ENCODE measurements at places on chromosomes 3 and 15.

GRCh38 chr3:135310317-135310716, 515.3 kb downstream of the EPHB1 start:
- DNase-seq: no peak

DNA sequence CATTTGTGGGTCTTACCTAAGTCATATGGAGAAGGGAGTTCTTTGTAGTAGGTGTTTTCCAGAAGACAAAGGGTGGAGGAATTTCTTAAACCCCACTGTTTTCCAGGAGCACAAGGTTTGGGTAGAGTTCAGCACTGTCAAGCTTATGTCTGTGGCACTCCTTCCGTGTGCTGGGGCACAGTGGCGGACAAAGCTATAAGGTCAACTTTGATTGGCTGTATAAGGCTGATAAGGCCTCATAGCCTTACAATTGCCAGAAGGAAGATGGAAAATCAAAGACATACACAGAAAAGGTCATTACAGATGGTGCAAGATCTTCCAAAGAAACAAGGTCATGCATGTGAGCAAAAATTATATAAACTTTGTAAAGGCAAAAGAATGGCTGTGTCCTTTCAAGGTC, 3.5 kb upstream of the LYSMD4 start:
- DNase-seq: no peak

DNA sequence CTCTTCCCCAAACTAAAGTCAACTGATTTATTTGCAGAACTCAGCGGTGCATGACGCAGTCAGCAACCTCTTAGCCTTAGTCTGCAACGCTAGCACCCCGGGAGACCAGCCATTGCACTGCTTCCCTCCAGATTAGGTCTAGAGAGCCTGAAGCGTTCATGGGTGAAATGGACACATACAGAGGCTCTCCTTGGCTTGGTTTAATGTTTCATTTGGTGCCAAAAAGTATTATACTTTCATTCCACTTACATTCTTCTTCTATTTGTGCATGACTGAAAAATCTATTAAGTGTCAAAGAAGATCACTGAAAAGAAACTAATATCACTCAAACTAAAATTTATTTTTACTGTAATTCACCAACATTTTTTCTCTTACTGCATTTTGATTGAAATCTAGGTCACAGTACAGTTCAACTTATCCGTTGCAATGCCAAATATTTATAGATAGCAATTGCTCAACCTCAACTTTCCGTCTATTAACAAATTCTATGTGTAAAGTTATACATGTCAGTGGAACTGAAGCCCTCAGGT, 116.2 kb downstream of the ROBO1 start:
- DNase-seq: no peak

- no peak for DNase-seq
These were observed 138.4 kb downstream of the IGF1R start for GRCh38 chr15:98786717-98787116.

- DNase-seq: no peak
These were observed 61.4 kb downstream of the TTBK2 start for GRCh38 chr15:42858999-42859789.

GRCh38 chr3:179045719-179046402, 25.7 kb downstream of the ZMAT3 start:
- DNase-seq: peak; percentile 36

GRCh38 chr3:168498194-168498593, 402.5 kb upstream of the GOLIM4 start:
- DNase-seq: no peak

- no peak for DNase-seq
These were observed 126.2 kb upstream of the IGF1R start for GRCh38 chr15:98522127-98522526.

DNA sequence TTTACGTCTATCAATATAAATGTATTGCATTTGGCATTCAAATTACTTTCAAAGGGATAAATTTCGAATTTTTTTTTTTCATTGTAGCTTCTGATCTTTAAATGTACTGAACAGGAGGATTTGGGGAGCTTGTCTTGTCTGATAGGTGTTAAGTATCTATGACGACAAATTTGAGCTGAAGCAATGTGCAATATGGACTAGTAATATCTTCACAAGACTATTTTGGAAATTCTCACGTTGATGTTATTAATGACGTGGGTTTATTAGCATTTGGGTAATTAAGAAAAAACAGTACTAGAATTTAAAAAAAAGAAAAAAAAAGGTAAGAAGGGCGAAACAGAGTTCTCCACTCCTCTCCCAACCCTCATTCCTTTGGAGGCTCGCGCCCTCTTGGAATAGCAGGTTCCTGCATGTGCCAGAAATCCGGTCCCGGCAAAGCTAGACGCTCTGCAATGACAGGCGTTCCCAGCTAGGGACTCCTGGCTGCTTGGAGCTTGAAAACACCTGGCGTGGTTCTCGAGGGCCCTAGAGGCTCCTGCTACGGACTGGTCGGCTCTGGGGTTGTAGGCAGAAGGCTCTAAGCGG, 648 bp upstream of the P2RY1 start:
- DNase-seq: no peak

- no peak for DNase-seq
These were observed 344.2 kb upstream of the PPP2R3A start for GRCh38 chr3:135621184-135621920.

- no peak for DNase-seq
These were observed 36.5 kb downstream of the ATOSA start for GRCh38 chr15:52642386-52643361.

- DNase-seq: no peak
These were observed 290.6 kb downstream of the ROBO1 start for GRCh38 chr3:79477242-79477641.

GRCh38 chr3:48743773-48744172, 26.8 kb upstream of the IP6K2 start:
- DNase-seq: no peak

- DNase-seq: no peak
These were observed 71.5 kb upstream of the ADAMTSL3 start for GRCh38 chr15:83582381-83582780.

DNA sequence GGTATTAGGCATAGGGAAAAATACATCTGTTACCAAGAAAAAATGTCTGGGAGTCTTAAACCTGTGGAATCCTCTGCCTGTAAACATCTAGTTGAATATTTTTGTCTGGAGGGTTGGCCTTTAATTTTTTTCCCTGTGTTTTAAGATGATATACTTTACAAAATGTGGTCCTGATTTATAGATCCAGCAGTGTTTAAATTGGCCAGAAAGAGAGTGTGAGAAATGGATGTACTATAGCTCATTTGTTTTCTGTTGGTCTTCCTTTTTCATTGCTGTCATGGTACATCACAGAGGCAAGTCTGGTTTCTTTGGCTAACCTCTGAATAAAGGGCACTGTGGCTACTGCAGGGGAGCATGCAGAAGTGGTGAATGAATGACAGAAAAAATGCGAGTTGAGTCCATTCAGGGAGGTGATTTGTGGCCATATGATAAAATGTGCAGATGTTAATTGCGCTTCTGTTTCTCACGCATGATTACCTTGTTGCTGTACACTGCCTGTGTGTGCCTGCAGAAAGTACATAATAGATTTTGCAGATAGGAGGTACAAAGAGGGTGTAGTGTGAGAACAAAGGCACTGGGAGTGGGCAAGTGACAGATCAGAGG, 150.0 kb downstream of the NFKBIZ start:
- DNase-seq: no peak

DNA sequence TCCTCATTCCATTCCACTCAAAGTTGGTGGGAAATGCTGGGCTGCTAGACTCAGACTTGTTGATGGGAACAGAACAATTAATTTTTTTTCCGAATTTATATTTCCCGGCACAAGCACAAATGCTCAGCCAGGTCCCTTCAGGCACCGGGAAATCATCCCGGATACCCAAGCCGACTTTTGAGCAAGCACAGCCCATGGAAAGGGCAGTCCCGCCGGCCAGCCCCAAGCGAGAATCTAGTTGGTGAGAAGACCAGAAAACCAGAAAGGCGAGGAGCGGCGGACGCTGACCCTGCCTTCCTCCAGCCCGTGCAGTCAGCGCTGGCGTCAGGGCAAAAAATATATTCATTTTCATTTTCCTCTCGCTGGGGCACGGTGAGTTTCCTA, 763 bp upstream of the ZIC4 start:
- no peak for DNase-seq

DNA sequence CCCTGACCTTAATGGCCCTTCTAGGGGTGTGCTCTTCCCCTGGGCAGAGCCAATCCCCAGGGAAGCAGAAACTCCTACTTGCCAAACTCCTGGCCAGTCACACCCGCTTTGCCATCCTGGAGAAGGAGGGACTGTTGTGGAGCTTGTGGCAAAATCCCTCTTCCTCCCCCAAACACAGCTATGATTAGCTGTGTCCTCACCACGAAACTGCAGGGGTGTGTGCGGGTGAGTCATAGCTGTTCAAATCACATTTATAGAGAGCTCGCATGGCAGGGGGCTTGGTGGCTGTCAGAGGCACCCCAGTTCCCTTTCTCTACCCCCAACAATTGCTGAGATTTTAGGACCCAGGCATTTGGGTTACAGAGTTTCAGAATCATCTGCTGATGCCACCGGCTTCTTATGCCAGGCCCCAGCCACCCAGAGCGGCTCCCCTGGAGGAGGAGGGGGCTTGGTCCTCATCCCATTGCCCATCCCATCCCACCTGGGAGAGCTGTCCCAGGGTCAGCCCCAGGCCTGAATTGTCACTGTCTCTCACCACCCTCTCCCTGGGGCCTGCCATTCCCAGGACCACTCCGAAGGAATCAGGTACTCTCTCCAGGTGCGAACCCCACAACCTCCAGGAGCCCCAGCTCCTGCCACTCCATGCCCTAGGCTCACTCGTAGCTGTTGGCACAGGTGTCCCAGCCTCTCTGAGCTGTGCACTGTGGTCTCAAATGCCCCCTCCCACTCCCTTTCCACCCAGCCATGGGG, 28.8 kb upstream of the MAGEF1 start:
- DNase-seq: no peak

DNA sequence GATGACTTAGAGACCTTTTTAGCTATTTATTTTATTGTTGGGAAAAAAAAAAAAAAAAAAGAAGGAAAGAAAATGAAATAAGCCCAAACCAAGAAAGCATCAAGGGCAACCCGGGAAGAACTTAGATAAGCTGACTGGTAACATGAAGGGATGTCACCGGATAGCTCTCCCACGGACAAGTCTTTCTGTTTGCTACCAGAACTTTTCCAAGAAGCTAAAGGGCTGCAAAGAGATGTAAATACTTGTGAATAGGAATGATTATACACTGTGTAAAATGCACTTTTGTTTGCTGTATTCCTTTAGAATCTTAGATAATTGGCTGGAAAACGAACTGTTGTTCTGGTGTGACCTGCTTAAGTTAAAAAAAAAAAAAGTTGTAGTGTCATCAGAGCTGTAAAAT, 2.8 kb downstream of the FOXB1 start:
- DNase-seq: no peak

DNA sequence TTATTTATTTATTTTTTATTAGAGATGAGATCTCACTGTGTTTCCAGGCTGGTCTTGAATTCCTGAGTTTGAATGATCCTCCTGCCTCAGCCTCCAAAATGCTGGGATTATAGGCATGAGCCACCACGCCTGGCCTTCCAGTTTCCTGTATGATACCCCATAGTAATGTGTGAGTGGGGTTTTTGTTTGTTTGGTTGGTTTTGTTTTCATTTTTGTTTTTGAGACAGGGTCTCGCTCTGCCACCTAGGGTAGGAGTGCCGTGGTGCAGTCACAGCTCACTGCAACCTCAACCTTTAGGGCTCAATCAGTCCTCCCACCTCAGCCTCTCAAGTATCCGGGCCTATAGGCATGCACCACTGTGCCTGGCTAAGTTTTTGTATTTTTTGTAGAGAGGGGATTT, 30.9 kb downstream of the GOLM2 start:
- no peak for DNase-seq

DNA sequence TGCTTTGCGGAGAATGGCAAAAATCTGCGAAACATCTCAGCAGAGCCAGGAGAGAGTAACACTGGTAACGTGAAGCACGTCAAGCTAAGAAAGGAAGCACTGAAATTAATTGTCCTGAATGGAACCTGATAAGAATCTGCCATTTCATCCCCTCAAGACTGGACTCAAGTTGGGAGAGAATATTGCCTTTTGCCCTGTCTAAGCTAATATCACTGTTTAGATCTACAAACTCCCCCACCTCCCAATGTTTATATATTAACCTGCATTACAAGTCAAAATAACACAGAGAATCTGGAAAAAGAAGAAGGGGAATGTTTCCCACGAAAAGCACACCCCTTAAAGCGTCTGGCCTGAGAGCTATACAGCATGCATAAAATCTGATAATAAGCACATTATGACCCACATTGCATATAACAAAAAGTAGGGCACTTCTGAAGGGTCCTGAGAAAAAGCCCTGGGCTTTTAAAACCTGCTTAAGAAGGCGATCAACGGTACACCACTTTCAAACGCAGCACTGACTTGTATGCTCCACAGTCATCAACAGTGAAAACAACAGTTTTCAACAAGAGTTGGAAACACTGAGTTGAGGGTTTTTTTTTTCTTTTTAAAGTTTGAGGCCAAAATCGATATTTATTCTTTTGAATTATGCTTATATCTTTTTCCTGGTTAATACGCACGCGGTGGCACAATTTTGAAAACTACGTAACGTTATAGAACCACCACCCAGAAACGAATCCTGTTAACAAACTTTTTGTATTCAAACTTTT, 1.4 kb upstream of the KAT2B start:
- DNase-seq: no peak
